ENCODE measurements at places on chromosomes 11 and 22. TPM values are rescaled to one million over a fixed set of nuclear protein-coding genes. Genes with fewer than 3 reads are reported as not detected.

DNA sequence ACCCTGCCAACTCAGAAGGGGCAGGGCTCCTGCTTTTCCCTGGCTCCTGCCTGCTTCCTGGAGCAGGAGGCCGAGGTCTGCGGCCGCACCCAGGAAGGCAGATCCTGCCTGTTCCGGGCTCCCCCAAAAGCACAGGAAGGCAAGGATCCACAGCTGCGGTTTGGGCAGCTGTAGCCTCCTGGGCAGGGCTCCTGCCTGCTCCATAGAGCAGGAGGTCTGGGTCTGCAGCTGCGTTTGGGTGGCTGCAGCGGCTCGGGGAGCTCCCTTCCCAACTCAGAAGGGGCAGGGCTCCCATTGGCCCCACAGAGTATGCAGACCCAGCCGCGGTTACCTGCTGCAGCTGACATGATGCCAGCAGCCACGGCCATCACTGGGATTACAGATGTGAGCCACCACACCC is 5.5 kb downstream of the UPK2 start:
- DNase-seq = no peak

The MMP7 gene
- polyA plus RNA-seq = 22.7 TPM

DNA sequence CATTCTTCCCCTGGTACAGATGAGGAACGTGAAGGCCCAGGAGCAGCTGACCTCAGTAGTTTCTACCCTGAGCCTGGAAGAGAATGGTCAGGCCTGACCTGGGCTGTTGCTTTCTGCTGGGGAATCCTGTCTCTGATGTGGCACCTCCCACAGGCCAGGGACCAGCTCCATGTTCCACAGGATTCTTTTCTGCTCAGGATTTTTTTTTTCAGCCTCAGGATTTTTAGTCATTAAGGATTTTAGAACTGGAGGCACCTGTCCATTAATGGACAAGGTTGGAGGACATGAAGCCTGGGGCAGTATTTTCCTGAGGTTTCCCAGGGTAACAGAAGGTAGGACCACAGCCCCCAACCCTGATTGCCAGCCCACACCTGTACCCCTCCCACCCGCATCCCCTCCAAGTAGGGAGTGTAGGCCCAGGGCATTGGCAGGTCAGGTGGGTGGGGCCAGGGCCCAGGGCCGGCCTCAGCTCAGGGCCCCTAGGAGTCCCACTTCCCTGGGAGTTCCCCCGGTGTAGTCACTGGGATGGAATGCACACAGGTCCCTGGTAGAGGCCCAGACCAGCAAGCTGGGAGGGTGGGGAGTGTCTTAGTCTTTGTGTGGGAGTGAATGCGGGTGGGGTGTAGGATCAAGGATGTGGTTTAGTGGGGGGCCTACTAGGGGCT is 16.1 kb downstream of the BIK start:
- no peak for DNase-seq

The SLC35F2 gene
- 15.6 TPM for polyA plus RNA-seq
